ENCODE measurements at places on chromosomes 5 and 9.

GRCh38 chr9:121294866-121295661 lies 27.1 kb downstream of the GSN start:
- DNase-seq = no peak

GRCh38 chr9:81885602-81886001 lies 42.6 kb upstream of the SPATA31D4 start:
- no peak for DNase-seq

DNA sequence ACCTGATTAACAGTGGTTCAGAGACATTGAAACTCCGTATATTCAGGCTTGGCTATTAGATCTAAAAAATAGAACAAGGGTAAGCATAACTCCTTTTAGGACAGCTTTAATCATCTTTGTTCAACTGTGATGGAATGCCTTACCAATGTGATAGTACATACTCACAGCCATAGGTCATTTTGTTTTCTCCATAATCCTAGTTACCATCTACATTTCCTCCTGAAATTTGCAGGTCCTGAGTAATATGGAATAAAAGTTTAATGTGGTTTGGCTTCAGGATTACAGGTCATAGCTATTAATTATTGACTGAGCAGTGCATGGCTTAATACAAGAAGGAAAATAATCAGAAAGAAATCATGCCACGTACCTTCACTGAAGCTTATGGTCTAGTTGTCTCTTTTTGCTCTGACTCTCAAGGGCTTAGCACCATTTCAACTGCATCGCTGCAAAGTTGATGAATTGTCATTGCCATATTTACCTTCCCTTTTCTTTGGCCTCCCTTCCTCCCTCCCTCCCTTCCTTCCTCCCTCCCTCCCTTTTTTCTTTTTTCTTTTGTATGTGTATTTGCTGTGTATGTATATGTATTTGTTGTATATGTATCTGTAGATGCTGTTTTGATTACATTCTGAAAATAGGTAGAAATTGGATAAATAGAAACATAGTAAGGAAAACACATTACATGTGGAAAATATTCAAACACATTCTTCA lies 250.9 kb upstream of the ZNF608 start:
- no peak for DNase-seq

DNA sequence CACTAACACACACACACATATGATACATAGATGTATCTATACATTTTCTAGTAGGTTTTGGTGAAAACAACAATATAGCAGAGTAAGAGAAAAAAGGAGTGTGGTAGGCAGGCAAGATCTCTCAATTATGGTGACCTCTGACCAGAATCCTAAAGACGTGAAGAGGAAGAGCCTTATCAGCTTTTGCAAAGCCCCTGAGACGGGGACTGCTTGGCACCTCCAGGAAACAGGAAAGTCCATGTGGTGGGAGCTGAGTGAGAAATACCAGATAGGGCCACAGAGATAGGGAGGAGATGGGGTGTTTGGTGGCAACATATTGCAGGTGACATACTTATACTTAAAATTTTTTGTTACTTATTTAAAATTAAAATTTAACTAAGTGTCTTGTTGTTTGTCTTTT lies 39.9 kb upstream of the CTXN3 start:
- no peak for DNase-seq

- no peak for DNase-seq
These were observed 19.1 kb upstream of the JADE2 start for GRCh38 chr5:134506054-134507039.

GRCh38 chr9:101792475-101792874 lies 54.0 kb upstream of the GRIN3A start:
- DNase-seq = no peak

DNA sequence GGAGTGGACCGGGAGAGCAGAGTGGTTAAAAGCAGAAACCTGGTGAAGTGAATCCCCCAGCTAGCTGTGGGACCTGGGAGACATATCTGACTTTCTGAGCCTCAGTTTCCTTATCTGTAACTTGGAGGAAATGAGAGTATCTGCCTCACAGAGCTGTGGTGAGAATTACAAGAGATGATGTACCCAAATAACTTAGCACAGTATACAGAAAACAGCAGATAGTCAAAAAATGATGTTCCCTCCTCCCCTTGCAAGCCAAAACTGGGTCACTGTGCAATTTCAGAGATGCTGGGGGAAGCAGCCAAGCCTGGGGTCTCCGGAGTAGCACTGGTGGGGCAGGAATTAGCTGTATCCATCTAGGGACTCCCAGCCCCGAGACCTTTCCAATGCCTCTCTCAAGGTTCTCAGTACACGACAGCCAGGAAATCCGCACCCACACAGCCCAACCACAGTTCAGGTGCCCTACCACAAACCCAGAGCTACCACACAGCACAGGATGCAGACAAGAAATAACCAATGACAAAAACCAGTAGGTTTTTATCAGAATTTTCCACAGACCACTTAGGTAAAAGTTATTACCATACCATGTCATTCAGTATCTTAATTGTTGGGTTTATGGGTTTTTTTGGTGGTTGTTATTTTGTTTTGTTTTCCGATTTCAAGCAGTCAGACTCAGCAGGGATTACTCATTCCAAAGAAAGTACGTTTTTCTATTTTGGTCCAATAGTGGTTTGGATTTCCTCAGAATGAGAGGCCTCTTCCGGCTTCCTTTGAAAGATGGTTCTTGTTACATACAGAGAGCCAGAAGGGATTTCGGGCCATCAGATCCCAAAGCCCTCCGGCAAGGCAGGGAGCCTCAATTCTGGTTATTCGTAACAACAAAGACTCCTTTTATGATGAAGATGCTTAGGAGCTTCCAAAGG lies 4.9 kb upstream of the HRH2 start:
- DNase-seq = no peak

DNA sequence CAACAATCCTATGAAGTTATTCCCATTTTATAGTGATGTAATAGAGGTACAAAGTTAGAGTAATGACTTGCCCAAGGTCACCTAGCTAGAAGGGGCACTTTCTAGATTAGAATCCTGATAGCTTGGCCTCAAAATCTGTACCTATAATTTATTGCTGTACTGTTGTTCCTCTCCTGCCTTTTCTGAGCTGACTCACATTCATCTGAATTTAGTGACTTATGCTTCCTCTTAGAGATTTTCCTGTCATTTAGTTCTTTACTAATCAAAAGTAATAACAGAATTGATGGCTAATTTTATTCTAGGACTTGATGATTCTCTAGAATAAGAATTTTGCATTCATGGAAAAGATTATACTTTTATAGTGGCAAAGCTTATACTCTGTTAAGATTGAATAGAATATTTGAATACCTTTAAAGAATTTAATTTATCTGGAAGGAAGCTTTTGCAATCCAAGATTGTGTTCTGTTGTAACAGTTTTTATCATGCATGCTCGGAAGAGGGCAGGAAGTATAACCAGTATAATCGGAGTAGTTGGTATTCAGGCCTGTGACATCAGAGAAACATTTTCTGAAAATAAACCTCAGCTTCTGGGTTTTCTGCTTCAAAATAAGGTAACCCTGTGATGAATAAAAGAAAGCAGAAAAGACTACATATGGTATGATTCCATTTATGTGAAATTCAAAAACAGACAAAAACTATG lies 21.3 kb downstream of the CYSTM1 start:
- no peak for DNase-seq

GRCh38 chr9:121732886-121733285 lies 81.5 kb downstream of the DAB2IP start:
- DNase-seq = no peak

- DNase-seq = no peak
These were observed 5.0 kb downstream of the RELL2 start for GRCh38 chr5:141641634-141642267.

GRCh38 chr5:174187001-174187400 lies 141.5 kb downstream of the NSG2 start:
- DNase-seq = no peak
